ENCODE measurements at places on chromosomes 6 and 20. TPM values are rescaled to one million over a fixed set of nuclear protein-coding genes. Genes with fewer than 3 reads are reported as not detected.
A peak's percentile ranks its signal among the peaks of the same experiment; 100 is the strongest.

Gene TRDN
- total RNA-seq = 0.11 TPM

Gene GINS1
- 25.2 TPM for total RNA-seq

Gene HTR1E
- total RNA-seq = not detected

Gene CST4
- total RNA-seq = not detected

Gene ASXL1
- total RNA-seq = 189 TPM

Gene TMEM242
- total RNA-seq = 12.4 TPM

Gene NFATC2
- total RNA-seq = 10.1 TPM

Gene NKX2-2
- 15.5 TPM for total RNA-seq

Gene ENPP4
- 11.5 TPM for total RNA-seq

Gene TRIM38
- 5.9 TPM for total RNA-seq

Gene FERMT1
- 8.4 TPM for total RNA-seq

GRCh38 chr20:60765821-60766403 is 486.1 kb upstream of the CDH4 start:
- H3K27ac ChIP-seq = no peak overlapping the region
- H3K36me3 ChIP-seq = no peaks in the 10 kb centered on the region
- H3K4me1 ChIP-seq = no peaks in the 10 kb centered on the region
- H3K4me3 ChIP-seq = no peak overlapping the region
- peaks cover 21% of the 10 kb centered on the region for H3K27me3 ChIP-seq

GRCh38 chr6:132978685-132979084 is 164.3 kb downstream of the RPS12 start:
- no peaks in the 10 kb centered on the region for H3K4me1 ChIP-seq
- no peak overlapping the region for H3K27ac ChIP-seq
- no peak for DNase-seq
- H3K27me3 ChIP-seq = peaks cover 24% of the 10 kb centered on the region

- DNase-seq = no peak
- H3K27ac ChIP-seq = no peak overlapping the region
- H3K36me3 ChIP-seq = no peaks in the 10 kb centered on the region
- H3K4me3 ChIP-seq = no peak overlapping the region
Measured at GRCh38 chr6:38279423-38279822, 360.3 kb downstream of the BTBD9 start.

GRCh38 chr20:16096756-16097326 is 476.4 kb downstream of the KIF16B start:
- H3K36me3 ChIP-seq = no peaks in the 10 kb centered on the region
- DNase-seq = no peak
- peaks cover 13% of the 10 kb centered on the region for H3K4me1 ChIP-seq
- no peaks in the 10 kb centered on the region for H3K27me3 ChIP-seq
- no peak overlapping the region for H3K27ac ChIP-seq
- no peak overlapping the region for H3K4me3 ChIP-seq

GRCh38 chr6:169807229-169807628 is 55.8 kb downstream of the ERMARD start:
- H3K27me3 ChIP-seq = no peaks in the 10 kb centered on the region
- H3K4me3 ChIP-seq = no peak overlapping the region
- no peak for DNase-seq
- H3K36me3 ChIP-seq = peaks cover 2% of the 10 kb centered on the region
- H3K27ac ChIP-seq = peak overlapping the region; percentile 81

- peaks cover 9% of the 10 kb centered on the region for H3K4me1 ChIP-seq
- peaks cover 9% of the 10 kb centered on the region for H3K27me3 ChIP-seq
- no peaks in the 10 kb centered on the region for H3K36me3 ChIP-seq
Measured at GRCh38 chr20:40646361-40646760, 42.7 kb downstream of the MAFB start.

GRCh38 chr6:169966312-169967181 is 215.1 kb downstream of the ERMARD start:
- H3K4me1 ChIP-seq = peaks cover 12% of the 10 kb centered on the region
- H3K27ac ChIP-seq = no peak overlapping the region

GRCh38 chr6:20447581-20448132 is 46.0 kb downstream of the E2F3 start:
- DNase-seq = no peak
- no peaks in the 10 kb centered on the region for H3K27me3 ChIP-seq
- H3K36me3 ChIP-seq = peaks cover 27% of the 10 kb centered on the region
- H3K27ac ChIP-seq = no peak overlapping the region
- H3K4me3 ChIP-seq = no peak overlapping the region
- no peaks in the 10 kb centered on the region for H3K4me1 ChIP-seq

DNA sequence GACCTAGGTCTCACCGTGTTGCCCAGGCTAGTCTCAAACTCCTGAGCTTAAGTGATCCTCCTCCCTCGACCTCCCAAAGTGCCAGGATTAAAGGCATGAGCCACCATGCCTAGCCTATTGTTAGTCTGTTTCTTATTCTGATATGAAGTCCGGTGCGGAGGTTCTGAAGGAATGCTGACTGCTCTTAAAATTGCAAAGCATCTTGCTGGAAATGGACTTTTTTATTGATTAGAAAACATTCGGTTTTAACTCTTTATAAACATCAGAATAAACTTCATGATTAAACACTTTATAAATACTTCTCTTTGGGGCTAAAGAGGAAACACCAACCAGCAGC is 3.2 kb downstream of the TNFAIP3 start:
- no peak overlapping the region for H3K27ac ChIP-seq
- peak overlapping the region; percentile 23 for H3K4me3 ChIP-seq
- H3K4me1 ChIP-seq = peaks cover 13% of the 10 kb centered on the region
- no peak for DNase-seq
- H3K27me3 ChIP-seq = peaks cover 40% of the 10 kb centered on the region

GRCh38 chr20:3678198-3678597 is 3.6 kb downstream of the ADAM33 start:
- H3K4me3 ChIP-seq = no peak overlapping the region
- DNase-seq = no peak
- peaks cover 72% of the 10 kb centered on the region for H3K27me3 ChIP-seq
- no peak overlapping the region for H3K27ac ChIP-seq

DNA sequence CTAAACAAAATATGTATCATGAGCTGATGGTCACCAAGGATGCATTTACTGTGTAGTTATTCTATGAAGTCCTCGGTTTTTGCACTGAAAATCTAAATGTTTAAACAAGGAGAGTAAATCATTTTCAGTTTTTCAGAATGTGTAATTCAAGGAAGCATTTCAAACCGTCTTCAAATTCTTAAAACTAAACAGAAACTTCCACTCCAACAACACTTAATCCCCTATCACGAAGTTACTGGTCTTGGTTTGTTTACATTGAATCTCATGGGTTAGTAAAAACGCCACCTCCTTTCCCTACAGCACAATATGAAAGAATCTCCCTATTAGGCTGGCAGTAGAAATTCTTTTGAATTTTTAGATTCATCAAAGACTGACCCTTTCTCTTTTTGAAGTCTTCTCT is 192.9 kb downstream of the AIG1 start:
- no peak overlapping the region for H3K4me3 ChIP-seq
- H3K36me3 ChIP-seq = peaks cover 7% of the 10 kb centered on the region
- peaks cover 6% of the 10 kb centered on the region for H3K4me1 ChIP-seq
- H3K27ac ChIP-seq = peak overlapping the region; percentile 34
- DNase-seq = no peak
- H3K27me3 ChIP-seq = no peaks in the 10 kb centered on the region

DNA sequence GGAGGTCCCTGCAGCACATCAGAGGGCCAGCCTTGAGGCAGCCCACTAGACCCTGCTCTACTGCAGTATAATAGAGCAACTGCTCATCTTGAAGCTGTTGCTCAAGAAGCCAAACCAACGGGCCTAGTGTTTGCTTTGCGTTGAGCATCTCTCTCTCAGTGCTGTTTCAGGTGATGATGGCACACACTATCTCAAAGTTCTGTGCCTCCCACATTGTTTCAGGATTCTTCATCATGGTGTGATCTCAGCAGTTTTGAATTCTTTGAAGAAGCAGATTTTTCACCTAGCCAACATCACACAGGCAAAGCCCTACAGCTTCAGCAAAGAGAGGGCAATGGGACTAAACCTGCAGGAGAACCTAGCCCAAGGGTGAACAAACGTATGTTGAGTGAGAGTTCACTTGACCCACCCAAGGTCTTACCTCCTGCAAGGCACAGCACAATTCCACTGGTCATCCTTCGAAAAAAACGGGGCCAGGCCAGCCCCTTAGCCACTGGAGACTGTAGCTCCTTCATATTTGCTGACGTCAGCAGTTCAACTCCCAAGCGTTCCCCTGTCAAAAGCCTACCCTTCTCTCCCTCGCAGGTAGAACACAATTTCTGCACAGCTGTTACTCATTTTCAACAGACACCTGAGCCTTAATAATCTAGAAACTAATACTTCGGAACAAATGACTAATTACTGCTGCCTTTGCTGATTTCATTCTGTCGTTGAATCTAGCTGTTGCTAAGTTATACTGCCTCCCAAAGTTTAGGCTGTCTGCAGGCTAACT is 15.8 kb downstream of the MYB start:
- no peak for DNase-seq
- H3K4me1 ChIP-seq = no peaks in the 10 kb centered on the region
- H3K4me3 ChIP-seq = no peak overlapping the region
- no peak overlapping the region for H3K27ac ChIP-seq

- DNase-seq = no peak
- peaks cover 16% of the 10 kb centered on the region for H3K4me1 ChIP-seq
- peak overlapping the region; percentile 79 for H3K27ac ChIP-seq
- H3K4me3 ChIP-seq = peak overlapping the region; percentile 69
- H3K27me3 ChIP-seq = no peaks in the 10 kb centered on the region
Measured at GRCh38 chr20:63957690-63958441, 1.6 kb upstream of the UCKL1 start.

GRCh38 chr6:82957868-82958245 is 107.8 kb downstream of the UBE3D start:
- no peak overlapping the region for H3K4me3 ChIP-seq
- H3K27ac ChIP-seq = no peak overlapping the region
- H3K27me3 ChIP-seq = no peaks in the 10 kb centered on the region

DNA sequence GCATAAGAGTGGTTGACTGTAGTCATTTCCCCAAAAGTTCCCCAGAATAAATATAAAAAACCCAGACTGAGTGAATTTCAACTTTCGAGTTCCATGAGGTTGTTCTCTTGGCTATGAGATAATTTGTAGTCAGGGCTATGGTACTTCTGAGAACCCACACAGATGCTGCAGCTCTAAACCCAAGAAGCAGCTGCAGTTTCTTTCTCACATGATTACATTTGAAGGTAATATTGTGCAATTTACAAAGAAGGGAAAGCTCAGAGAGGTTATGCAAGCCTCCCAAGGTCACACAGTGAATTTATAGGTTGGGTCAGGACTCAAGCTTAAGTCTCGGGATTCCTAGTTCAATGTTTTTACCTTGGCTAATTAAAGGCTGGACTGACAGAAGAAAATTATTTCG is 29.7 kb upstream of the CD93 start:
- H3K27ac ChIP-seq = no peak overlapping the region
- no peak overlapping the region for H3K4me3 ChIP-seq
- no peaks in the 10 kb centered on the region for H3K4me1 ChIP-seq

GRCh38 chr6:3317741-3318211 is 59.0 kb downstream of the PSMG4 start:
- H3K27ac ChIP-seq = no peak overlapping the region
- H3K4me3 ChIP-seq = no peak overlapping the region
- DNase-seq = no peak
- peaks cover 17% of the 10 kb centered on the region for H3K36me3 ChIP-seq
- peaks cover 7% of the 10 kb centered on the region for H3K27me3 ChIP-seq
- no peaks in the 10 kb centered on the region for H3K4me1 ChIP-seq

DNA sequence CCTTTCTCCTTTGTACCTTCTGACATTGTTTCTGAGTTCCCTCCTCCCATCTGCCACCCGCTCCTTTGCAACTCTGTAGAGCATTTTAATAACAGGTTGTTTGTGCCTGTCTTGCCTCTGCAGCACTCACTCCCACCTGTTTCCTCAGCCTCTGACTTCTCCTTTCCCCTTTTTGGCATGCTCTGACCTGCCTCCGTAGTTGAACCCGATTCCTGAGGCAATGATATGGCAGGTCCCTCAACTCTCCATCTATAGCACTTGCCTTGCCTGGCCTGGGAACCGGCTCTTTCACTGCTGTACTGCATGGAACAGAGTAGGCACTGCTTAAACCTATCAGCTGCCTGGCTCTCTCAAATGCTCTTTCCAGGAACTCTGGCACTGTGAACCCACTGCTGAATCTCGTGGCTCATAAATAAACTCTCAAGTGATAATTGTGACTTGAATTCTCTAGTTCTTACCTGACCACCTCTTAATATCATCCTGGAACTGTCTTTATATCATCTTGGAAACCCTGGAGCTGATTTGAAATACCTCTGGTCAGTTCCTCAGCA is 50.3 kb downstream of the UTRN start:
- no peaks in the 10 kb centered on the region for H3K27me3 ChIP-seq
- no peak overlapping the region for H3K4me3 ChIP-seq
- peaks cover 6% of the 10 kb centered on the region for H3K36me3 ChIP-seq
- peak overlapping the region; percentile 87 for H3K27ac ChIP-seq
- peaks cover 42% of the 10 kb centered on the region for H3K4me1 ChIP-seq

DNA sequence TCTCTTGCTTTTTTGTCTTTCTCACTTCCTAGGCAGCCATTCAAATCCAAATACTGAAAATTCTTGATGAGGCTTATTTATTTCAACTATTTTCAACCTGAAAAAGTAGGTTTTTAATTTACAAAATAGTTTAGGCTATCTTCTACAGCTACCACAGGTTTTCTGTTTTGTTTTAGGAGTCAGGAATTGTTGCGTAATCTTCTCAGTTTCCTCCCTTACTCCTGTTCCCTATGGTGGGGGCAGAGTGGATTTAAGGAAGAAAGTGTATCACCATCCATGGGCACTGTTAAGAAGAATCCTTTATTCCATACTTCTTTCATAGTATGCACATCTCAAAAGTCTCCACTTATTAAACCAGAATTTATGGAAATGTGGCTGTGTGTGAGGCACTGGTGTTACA is 182.4 kb downstream of the KHDC1L start:
- H3K27me3 ChIP-seq = no peaks in the 10 kb centered on the region
- DNase-seq = no peak
- H3K27ac ChIP-seq = no peak overlapping the region
- H3K36me3 ChIP-seq = no peaks in the 10 kb centered on the region
- H3K4me3 ChIP-seq = no peak overlapping the region

DNA sequence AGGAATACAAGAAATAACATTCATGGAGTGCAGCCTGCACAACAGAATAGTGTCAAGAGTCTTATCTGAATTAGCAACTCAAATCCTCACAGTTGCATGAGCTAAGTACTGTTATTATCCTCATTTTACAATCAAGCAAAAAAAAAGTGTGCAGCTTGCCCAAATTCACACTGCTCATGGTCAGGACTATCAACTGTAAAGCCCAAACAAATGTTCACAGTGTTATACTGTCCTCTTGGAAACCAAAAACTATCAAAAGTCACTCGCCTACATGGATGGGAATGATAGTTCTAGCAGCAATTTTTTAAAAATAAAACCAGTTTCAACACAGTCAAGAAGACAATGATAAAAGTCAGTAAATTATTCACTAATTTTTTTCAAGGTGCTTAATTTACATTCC is 114.6 kb upstream of the HSF2 start:
- H3K4me1 ChIP-seq = peaks cover 3% of the 10 kb centered on the region
- H3K27me3 ChIP-seq = no peaks in the 10 kb centered on the region

- no peak overlapping the region for H3K4me3 ChIP-seq
- H3K36me3 ChIP-seq = peaks cover 7% of the 10 kb centered on the region
- peaks cover 6% of the 10 kb centered on the region for H3K4me1 ChIP-seq
Measured at GRCh38 chr6:12097791-12098190, 85.7 kb downstream of the HIVEP1 start.

GRCh38 chr6:107545763-107546162 is 55.8 kb downstream of the SOBP start:
- no peak overlapping the region for H3K4me3 ChIP-seq
- no peaks in the 10 kb centered on the region for H3K4me1 ChIP-seq
- H3K27ac ChIP-seq = no peak overlapping the region
- DNase-seq = no peak
